NCI-H526 (cell line): ENCODE measurements at places on chromosomes 1 and 21.

DNA sequence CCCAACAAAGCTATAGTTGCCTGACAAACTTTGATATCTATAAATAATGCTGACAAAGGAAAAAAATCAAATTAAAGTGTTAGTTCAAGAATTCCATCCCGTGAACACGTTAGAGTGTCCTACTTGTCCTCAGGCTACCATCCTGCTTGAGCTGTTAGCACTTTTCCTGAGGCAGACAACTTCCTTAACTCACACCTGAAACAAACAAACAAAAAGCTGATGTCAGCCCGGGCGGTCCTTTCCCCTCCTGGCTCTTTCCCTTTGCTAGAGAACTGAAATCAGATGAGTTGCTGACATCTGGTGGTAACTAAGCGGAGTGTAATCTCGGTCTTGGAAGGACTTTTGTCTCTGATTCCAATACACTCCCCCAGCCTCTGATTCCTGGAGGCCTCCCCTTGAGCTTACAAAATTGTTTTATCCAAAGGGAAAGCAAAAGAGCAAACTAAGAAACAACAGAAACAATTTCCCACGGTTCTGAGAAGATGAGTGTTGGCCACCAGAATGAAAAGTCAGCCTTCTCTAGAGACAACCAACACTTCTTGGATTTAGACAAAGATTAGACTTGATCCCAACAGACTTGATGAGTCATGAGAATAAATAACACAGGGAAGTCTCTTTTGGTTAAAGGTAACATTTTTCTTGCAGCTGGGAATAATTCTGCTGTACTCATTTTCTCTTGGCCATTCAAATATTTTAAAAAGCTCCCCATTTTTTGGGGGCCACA lies 135.4 kb downstream of the PROX1 start:
- peak; percentile 34 for DNase-seq

GRCh38 chr1:45846931-45847330 lies 43.5 kb downstream of the MAST2 start:
- DNase-seq, result no peak

GRCh38 chr1:153568367-153569099 lies 2.9 kb upstream of the S100A2 start:
- peak; percentile 99 for DNase-seq

DNA sequence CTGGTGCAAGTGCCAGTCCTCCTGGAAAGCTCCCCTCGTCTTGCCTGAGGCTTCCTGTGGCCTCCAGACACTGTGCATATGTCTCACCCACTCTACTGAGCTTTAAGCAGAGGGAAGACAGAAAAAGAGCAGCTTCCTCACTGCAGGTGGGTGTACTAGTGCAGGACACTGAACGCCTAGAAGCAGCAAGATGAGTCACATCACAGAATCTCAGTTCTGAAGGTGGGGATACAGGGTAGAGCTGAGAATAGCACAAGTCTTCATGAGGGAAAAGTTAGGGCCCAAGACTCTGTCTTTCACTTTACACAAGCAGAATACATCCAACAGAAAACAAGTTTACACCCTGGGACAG lies 37.4 kb downstream of the PCAT6 start:
- no peak for DNase-seq

- peak; percentile 66 for DNase-seq
Measured at GRCh38 chr1:56803561-56804156, 15.5 kb downstream of the FYB2 start.
